ENCODE measurements at places on chromosomes 4 and X.

DNA sequence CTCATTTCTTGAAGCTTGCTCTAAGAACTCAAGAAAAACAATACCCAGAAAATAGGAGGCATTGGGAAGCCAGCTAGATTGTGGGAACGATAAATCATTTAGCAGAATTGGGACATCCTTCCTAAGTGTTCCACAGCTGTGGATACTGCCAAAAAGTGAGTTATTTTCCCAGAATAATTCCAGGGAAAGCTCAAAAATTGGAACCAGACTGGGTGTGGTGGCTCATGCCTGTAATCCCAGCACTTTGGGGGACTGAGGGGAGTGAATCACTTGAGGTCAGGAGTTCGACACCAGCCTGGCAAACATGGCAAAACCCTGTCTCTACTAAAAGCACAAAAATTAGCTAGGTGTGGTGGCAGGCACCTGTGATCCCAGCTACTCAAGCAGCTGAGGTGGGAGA is 68.2 kb upstream of the GK2 start:
- DNase-seq, result no peak

DNA sequence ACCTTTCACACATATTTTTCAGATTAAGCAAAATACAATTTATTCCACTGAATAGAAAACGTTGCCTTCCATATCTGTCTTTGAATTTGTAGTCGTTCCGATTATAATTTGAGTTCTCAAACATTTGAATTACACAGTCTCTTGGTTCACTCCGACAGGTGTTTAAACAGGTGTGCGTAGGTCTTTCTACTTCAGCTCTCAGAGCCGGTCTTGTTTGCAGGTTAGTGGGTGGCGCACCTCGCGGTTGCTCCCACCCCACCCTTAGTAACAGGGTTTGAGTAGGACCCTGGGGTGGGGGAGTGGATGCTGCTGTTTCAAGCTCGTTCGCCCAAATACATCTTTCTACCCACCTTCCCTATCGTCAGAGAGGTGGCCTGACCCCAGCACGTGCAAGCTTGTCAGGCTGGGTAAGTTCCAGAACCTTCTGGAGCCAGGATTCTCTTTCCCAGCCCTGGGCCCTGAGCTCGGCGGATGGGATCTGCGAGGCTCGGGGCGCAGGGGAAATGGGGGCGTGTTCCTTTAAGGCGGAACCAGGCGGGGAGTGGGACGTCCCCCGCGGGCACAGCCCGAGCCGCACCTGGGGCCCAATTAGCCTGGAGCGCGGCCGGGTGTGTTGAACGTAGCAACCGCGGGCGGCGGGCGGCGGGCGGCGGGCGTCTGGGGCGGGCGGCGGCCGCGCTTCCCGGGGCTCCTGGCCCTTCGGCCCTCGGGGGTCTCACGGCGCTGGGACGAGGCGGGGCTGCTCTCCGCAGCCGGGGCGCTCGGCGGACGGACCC is at the start of gene FAM149A:
Gene FAM149A (plus strand): TSS at position 591 of the 776 bp plus-strand sequence.
- DNase-seq, result peak; percentile 77

DNA sequence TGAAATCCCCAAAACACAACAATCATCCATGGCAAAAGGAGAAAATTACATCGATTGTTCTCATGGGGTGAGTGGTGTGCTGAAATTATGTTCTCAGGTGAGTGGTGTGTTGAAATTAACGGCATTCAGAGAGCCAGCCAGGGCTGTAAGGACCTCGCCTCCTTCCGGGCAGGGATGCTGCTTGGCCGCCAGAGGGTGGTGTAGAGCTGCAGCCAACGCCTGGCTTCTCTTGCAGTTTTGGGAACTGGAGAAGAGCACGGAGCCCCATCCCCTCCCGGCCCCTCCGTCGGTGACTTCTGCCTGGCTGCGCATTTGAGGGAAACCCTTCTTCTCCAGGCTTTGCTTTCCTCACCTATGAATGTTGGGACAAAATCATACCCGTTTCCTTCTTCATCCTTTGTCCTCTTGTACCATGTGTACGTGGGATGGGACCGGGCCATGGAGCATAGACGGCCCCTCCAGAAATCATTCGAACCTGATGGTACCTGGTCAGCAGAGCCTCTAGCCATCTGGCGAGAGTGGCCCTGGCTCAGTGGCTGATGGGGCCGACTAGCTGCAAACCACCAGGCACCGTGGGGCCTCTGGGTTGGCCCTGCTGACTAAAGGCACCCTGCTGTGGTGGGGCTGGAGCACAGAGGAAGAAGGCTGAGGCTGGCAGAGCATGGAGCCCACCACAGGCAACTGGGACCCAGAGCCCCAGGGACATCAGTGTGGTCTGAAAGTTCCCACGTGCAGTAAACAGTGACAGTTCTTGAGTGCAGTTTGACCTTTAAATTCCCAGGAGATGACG is 28.4 kb downstream of the TRMT44 start:
- peak; percentile 83 for DNase-seq

DNA sequence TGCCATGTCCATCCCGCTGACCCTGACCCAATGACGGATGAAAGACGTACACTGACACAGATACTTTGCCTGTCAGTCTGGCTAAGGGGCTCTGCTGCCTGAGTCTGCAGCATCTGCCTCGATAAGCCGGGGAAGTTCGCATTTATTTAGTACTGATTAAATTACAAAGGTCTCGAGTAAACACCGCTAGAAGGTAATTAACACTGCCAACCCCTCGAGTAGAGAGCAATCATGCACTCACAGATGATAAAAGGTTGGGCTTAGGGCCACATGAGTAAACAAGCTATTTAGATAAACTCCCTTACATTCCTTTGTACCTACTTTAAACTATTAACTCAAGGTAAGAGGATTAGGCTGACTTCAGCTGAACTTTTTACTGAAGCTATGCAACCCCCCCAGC is 16.0 kb upstream of the RBMXL3 start:
- no peak for DNase-seq

DNA sequence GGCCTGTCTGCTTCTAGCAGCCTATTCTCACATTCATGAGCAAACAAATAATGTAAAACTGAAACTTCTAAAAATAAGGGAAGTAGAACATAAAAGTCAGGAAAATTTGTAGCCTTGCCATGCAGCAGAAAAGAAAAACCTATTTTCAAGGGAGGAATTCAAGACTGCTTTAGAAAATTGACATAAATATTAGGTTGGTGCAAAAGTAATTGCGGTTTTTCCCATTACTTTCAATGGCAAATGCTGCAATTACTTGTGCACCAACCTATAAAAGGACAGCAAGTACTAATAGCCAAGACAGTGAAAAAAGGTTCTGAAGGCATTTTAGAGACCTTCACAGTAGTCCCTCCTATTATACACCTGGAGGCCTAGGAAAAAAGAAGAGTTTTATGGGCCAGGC is 457.8 kb downstream of the KLHL4 start:
- no peak for DNase-seq

- DNase-seq, result no peak
Measured at GRCh38 chr4:46277165-46277951, 112.6 kb downstream of the GABRA2 start.

DNA sequence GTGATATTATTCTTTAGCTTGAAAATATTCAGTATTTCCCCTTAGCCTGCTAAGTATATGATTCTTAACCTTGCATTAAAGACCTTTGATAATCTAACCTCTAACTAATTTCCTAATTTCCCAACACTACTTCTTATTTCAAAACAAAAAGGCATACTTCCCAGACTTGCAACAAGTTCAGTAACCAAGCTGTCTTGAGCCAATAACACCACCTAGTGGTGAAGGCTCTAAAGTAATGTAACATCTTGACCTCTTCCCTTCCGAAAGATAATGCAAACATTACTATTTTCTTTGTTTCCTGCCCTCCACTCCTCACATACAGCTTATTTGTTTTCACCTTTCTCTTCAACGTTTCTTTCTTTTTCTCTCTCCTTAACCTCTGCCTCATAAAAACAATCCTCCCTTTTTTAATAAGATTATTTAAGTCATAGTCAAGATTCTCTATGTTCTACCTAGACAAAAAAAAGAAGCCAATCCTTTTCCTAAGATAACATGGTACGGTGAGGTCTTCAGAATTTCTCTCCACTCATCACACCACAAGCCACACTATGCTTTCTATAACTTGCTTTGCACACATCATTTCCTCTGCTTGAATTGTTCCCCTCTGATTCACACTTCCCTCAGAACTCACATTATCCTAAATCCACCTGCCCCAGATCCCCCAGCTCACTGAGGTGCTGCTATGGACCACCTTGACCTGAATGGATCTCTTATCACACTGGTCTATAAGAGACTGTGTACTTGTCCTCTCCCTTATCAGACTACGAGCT is 3.5 kb downstream of the FAT1 start:
- DNase-seq, result peak; percentile 66

DNA sequence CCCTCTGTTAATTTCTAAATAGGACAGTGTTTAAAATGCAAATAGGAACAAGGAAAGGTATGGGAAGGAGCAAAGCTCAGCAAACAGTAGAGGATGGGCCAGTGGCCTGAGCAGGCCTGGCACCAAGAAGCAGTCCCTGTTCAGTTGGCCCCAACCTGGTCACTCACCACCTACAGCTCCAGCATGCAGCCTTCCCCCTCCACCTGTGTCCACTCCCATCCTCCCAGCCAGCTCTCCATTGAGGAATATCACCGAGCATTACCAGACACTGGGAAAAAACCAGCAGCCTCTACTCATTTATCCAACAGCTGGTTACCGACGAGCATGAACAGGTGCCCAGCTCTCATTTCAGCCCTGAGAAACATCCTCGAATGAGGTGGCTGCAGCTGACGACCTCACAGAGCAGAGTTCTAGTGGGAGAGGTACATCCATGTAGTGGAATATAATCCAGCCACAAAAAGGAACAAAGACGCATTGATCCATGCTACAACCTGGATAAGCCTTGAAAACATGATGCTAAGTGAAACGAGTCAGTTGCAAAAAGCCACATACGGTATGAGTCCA is 25.6 kb downstream of the CD99L2 start:
- DNase-seq, result peak; percentile 81

DNA sequence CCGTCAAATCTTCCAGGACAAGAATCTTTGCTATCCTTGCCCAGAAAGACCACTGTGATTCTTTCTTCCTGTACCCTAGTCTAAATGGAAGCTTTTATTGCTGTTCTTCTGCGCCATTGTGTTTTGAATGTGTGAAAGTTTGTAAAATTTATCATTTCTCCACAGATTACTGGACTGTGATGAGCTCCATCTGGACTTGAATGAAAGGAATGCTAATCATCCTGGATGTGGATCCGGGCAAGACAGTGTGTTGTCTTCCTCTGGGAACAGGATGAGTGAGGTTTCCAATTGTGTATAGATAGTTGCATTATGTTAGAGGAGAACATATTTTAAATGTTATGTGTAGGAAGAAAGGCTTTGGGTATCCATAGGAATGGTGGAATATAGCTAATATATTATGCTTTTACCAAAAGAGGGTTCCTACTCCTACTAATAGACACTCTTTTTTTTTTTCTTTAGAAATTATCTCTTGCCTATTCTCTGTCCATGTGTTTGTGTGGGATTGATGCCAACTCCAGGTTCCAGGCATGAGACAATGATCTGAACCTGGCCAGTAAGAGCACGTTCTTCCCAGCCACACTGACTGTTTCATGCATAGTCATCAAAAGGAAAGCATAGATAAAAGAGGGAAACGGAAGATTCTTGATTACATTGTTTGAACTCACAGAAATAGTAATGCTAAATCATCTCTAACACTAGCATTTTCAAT is 803.6 kb upstream of the ADGRL3 start:
- no peak for DNase-seq

DNA sequence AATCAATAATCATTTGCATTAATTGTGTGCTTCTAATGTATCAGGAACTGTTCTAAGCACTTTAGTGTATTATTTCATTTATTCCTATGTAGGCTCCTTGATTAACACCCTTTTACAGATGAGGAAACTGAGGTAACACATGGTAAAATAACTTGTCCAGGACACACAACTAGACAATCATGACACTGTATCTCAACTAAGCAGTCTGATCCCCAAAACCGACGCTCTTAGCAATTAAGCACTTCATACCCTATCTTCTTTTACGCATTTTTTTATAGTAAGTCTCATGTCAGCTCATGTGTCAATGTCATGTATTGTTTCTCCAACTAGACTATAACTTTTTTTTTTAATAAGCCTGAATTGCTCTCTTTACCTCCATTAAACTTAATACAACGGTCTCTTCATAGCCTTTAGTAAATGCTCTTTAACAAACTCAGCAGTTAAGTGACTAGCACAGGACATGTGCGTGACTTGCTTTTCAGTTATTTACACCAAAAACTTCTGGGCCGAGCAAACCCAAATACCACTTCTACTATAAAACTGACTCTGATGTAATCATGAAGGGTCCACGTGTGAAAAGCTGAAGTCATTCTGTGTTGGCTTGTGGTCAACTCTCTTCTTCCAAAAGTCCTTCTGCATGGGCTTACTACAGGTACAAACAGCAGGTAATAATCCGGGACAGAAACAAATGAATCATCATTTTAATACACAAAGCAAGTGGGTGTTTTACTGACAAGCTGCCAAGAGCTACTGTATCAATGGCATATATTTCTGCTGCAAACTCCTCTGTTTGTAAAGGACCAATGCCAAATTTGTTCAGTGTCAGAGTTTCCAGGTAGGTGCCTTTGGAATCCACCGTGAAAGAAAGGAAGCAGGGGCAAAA is 7.9 kb upstream of the AMBN start:
- peak; percentile 95 for DNase-seq

- peak; percentile 87 for DNase-seq
Measured at GRCh38 chr4:22458098-22458497, 57.8 kb downstream of the ADGRA3 start.

- DNase-seq, result no peak
Measured at GRCh38 chr4:1175635-1176229, 3.3 kb upstream of the SPON2 start.

- DNase-seq, result peak; percentile 92
Measured at GRCh38 chrX:72620550-72621145, 48.0 kb upstream of the HDAC8 start.

DNA sequence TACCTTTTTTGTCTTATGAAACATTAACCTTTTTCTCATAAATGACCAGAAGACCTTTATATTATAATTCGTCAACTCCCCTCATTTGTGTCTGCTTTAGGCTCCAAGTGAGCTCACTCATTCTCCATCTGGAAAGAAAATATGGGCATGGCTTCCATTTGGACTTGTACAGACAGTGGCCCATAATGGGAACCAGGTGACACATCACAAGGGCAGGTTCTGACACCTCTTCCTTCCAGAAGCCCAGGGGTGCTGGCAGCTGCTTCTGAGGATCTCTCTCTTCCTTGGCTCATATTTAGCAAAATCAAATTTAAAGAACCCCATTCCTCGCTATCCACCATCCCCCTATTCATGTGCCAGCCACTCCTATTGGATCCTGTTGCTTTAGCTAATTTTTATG is 69.6 kb downstream of the CD38 start:
- DNase-seq, result no peak

GRCh38 chrX:111581086-111581485 is 69.6 kb downstream of the SERTM2 start:
- DNase-seq, result no peak

DNA sequence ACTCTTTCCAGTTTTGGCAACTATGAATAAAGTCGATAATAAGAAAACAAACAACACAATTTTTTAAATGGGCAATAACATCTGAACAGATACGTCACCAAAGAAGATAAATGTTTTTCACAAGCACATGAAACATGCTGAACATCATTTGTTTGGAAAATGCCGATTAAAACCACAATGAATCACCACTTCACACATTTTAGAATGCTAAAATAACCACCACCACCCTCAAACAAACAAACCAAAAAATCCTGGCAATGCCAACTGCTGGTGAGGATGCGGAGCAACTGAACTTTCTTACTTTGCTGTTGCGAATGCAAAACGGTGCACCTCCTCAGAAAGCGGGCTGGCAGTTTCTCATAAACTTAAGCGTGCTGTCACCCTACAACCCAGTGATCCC is 115.9 kb downstream of the NSUN7 start:
- DNase-seq, result no peak

GRCh38 chr4:57074744-57075143 is 35.4 kb downstream of the IGFBP7 start:
- DNase-seq, result no peak
